NCI-H2227 treated with DMSO at 0.1 percent for 48 hours (cell line): ENCODE measurements at places on chromosomes 13 and 19.

DNA sequence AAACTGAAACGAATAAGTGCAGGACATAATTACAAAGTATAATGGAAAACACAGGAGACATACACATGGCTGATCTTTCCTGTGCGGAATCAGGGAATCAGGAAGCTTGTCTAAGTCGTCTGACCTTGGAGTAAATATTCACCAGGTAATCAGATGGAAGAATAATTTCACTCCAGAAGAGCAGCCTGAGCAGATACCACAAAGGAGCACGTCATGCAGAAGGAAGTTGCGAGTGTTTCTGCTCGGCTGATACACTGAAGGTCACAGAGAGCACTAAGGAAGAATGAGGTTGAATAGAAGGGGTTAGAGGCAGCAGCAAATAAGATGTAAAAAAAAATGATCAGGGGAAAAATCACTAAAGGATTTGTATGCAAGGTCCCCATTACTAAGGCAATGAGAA lies 122.3 kb upstream of the GPC6 start:
- DNase-seq: no peak

- DNase-seq: no peak
These were observed 4.2 kb downstream of the NCLN start for GRCh38 chr19:3189702-3190469.

GRCh38 chr13:20847296-20847695 lies 55.2 kb downstream of the XPO4 start:
- no peak for DNase-seq

DNA sequence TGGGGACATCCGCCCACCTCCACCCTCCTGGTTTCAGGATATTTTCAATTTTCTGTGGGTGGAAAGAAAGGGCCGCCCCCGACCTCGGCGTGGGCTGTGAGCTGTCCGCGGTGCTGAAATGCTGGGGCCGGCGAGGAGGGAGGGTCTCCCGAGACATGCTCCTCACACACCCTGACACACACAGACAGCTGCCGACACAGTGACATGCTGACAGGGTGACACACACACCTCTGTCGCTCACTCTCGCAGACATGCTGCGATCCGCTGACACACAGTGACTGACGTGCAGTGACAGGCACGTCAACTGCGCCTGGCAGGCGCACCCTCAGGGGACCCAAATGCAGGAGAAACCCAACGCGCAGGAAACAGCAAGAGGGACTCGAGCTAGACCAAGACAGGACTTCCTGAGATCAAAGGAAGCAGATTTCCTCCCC lies 25.1 kb upstream of the MEIS3 start:
- no peak for DNase-seq

DNA sequence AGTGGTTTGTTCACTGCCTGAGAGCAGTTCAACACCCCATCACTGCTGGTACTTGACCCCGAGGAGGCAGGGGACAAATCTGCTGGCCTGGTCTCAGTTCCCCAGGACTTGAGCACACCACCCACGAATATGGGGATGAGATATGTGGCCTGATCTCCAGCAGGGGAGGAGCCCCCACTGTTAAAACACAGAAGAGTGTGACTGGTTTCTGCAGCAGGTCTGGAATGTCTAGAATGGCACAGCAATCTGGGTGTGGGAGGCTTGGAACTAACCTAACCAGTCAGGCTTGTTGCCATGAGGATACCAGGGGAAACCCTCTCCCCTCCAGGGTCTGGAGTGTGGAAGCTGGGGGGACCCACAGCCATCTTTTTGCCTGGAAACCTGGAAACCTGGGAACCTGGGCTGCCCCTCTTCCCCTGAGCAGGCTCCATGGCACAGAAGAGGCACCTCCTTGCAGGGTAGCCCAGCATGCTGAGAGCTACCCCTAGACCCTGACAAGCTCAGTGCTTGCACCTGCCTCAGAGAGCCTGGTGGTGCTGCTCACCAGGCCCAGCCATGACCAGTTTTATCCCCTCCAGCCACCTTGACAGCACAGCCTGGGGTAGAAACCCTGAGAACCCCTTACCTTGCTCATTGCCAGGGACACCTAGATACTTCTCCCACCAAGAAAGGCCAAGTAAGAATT lies 273.8 kb downstream of the LIG4 start:
- no peak for DNase-seq

GRCh38 chr13:75803164-75803611 lies 167.1 kb downstream of the LMO7 start:
- DNase-seq: no peak

DNA sequence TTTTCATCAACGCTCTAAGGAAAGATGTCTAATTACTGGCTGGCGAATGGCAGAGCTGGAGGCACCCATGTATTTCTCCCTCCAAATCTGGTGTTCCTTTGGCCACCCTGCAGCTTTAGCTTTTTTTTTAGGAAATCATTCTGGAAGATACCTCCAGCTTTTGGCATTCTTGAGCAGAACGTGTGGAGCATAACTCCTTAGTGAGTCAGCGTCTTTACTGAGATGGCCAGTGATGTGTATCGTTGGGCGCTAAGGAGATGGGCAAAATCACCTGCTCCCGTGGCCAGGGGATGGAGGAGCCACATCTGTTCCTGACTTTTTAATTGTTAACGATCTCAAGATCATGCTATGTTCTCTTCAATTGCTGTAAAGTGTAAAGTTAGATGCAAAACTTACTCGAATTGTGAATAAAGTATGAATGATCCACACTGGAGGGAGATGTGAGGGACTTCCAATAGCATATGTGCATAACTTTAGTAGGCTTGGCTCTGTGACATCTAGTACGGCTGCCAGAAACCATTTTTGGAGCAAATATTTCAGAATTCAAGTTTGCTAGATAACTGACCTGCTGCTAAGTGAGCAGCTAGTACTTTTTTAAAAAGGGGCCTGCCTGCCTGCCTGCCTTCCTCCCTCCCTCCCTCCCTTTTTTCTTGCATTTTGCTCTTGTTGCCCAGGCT lies 24.4 kb upstream of the C1QTNF9 start:
- no peak for DNase-seq

DNA sequence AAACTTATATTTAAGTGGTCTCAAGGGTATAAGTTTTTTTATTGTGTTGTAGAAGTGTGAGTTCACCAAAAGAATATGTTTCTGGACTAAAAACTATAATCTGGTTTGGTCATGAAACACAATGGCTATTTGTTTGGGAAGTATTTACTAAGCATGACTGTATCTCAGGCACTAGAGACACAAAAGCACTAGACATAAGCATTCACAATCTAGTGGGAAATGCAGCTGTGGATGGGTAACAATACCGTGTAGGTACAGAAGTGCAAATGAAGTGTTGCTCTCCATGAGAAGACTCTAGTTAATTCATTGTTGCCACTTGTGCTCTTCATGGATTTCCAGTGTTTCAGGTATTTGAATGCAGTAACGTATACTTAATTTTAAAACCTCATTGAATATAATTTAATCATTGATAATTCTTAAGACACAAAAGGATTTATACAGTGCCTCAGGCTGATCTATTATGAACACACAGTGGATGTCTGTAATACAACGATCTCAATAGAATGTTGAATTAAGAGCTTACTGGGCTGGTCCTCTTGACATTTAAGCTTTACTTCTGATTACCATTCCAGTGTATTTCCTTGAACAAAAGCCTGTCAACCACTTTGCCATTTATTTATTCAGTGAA lies 50.9 kb downstream of the TPT1 start:
- DNase-seq: no peak

- no peak for DNase-seq
These were observed 29.5 kb downstream of the UPF1 start for GRCh38 chr19:18861235-18861634.

GRCh38 chr13:91934354-91934753 lies 535.9 kb downstream of the GPC5 start:
- DNase-seq: no peak
